ENCODE measurements at places on chromosomes 6 and 20. TPM values are rescaled to one million over a fixed set of nuclear protein-coding genes. Genes with fewer than 3 reads are reported as not detected.

- H3K27me3 ChIP-seq = no peaks in the 10 kb centered on the region
- no peak overlapping the region for H3K4me3 ChIP-seq
- peaks cover 28% of the 10 kb centered on the region for H3K4me1 ChIP-seq
Measured at GRCh38 chr20:8156235-8157079, 24.4 kb downstream of the PLCB1 start.

TPX2 gene
- total RNA-seq = 193 TPM

KCNS1 gene
- total RNA-seq = not detected

GRCh38 chr6:100343316-100344077, 121.2 kb downstream of the SIM1 start:
- no peak overlapping the region for H3K4me3 ChIP-seq
- H3K36me3 ChIP-seq = no peaks in the 10 kb centered on the region
- DNase-seq = no peak
- no peak overlapping the region for H3K27ac ChIP-seq
- H3K4me1 ChIP-seq = peaks cover 1% of the 10 kb centered on the region
- peaks cover 5% of the 10 kb centered on the region for H3K27me3 ChIP-seq

BLTP3A gene
- 13.8 TPM for total RNA-seq

GRCh38 chr20:36642136-36642535, 3.9 kb downstream of the SLA2 start:
- peak overlapping the region; percentile 97 for H3K4me3 ChIP-seq
- peaks cover 46% of the 10 kb centered on the region for H3K4me1 ChIP-seq
- H3K27ac ChIP-seq = peak overlapping the region; percentile 95
- peaks cover 61% of the 10 kb centered on the region for H3K36me3 ChIP-seq

PSMF1 gene
- 127 TPM for total RNA-seq

C6orf52 gene
- total RNA-seq = 1.9 TPM

DNA sequence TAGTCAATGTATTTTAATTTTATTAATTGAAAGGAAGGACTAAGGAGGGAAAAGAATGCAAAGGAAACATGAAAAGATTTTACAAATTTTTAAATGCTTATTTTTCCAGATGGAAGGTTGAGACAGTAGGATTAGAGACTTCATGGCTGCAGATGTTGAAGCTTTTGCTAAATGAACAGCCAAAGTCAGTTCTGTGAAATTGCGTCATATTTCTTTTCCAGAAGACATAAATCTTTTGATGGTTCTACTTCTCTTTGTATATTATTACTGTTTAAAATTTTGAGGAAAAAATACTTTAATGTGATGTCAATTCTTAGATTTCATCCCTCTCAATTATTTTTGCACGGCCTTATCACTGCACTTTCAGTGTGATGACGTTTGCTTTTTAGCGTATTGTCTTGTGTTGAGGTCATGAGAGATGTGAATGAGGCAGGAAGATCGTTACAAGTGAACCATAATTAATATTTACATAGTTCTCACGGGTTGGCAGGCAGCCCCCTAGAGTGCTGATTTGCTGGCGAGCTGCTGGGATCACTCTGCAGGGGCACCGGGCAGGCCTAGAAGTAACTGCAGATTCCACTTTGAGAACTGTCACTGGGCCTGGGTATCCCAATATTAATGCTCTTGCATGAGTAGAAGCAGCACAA, 158.1 kb downstream of the TBXT start:
- H3K27ac ChIP-seq = no peak overlapping the region
- no peak overlapping the region for H3K4me3 ChIP-seq
- H3K4me1 ChIP-seq = no peaks in the 10 kb centered on the region
- DNase-seq = no peak
- H3K36me3 ChIP-seq = peaks cover 3% of the 10 kb centered on the region

GRCh38 chr20:32583581-32584070, 1.5 kb downstream of the NOL4L start:
- peaks cover 26% of the 10 kb centered on the region for H3K27me3 ChIP-seq
- peaks cover 33% of the 10 kb centered on the region for H3K4me1 ChIP-seq
- no peak overlapping the region for H3K27ac ChIP-seq

DNA sequence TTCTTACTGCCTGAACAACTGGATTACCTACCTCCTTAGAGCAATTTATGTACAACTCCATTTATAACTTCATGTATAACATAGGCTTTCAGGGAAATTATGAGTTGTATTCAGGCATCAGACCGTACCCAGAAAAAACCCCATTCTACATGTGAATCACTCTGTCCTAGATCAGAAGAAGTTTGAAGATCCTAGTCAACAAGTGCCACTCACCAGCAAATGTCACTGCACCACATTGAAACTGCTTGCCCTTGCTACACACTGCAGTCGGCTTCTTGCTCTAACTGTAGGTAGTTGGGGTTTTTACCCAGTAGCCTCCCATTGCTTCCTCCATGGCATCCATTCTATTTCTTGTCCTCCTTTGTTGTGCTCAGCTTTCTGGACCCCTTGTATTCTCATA, 132.4 kb downstream of the DNAH8 start:
- H3K4me3 ChIP-seq = no peak overlapping the region
- H3K27me3 ChIP-seq = peaks cover 19% of the 10 kb centered on the region
- no peaks in the 10 kb centered on the region for H3K4me1 ChIP-seq
- H3K27ac ChIP-seq = no peak overlapping the region

Data from activated CD4-positive, alpha-beta T cell treated with anti-CD3 and anti-CD28 coated beads, Interleukin-2, amount 10 ng/mL, durations not matched to agents 7 days and 5 days (primary cell).